SJSA1 (cell line): ENCODE measurements at places on chromosomes 5 and 9. TPM values are rescaled to one million over a fixed set of nuclear protein-coding genes. Genes with fewer than 3 reads are reported as not detected.

Gene UGT3A1
- total RNA-seq: 1.0 TPM in 1 of 2 replicates, not detected in the other

Gene CNTLN
- 3.7 and 6.9 TPM in 2 replicates for total RNA-seq

Gene NEUROG1
- not detected in 2 replicates for total RNA-seq

Gene SMIM33
- total RNA-seq: not detected in 2 replicates

Gene FBXW11
- 106 and 123 TPM in 2 replicates for total RNA-seq

Gene PRDM9
- total RNA-seq: not detected in 2 replicates

Gene FEM1C
- total RNA-seq: 16.0 and 20.5 TPM in 2 replicates

Gene SPINK6
- not detected in 2 replicates for total RNA-seq

Gene CCL21
- not detected in 2 replicates for total RNA-seq

Gene ZNF367
- total RNA-seq: 45.4 and 55.5 TPM in 2 replicates

Gene UBLCP1
- total RNA-seq: 87.0 and 93.9 TPM in 2 replicates

Gene IFNA2
- total RNA-seq: not detected in 2 replicates

GRCh38 chr5:79008362-79008761 is 23.3 kb upstream of the ARSB start:
- DNase-seq: no peak

DNA sequence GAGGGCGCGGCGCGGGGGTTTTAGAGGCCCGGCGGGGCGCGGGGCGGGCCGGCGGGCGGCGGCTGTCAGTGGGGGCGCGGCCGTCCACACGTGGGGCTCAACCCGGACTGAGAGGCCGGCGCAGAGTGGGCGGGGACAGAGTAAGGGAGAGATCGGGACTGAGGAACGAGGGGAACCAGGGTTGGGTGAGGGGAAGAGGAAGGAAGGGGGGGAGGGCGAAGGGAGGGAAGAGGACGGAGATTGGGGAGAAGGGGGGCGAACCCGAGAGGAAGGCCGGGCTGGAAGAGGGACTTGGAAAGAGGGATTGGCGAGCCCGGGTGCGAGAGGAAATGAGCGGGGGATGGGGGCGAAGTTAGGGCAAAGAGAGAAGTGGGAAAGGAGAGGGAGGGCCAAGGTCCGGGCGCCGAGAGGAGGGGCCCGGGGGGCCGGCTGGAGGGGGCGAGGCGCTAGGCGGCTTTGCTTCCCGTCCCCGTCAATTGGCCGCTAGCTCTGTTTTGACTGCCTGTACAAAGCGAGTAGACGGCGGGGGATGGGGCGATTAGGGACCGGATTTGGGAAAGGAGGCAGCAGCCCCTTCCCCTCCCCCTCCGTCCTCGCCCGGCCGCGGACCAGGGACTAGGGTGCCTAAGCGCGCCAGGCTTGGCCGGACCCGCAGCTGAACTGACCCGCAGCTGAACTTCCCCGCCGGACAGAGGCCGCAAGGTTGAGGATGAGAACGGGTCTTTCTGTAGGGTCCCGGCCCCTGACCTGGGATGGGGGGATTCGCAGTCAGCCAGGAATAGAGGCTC is 399 bp upstream of the FBN2 start:
- peak; percentile 83 for DNase-seq

DNA sequence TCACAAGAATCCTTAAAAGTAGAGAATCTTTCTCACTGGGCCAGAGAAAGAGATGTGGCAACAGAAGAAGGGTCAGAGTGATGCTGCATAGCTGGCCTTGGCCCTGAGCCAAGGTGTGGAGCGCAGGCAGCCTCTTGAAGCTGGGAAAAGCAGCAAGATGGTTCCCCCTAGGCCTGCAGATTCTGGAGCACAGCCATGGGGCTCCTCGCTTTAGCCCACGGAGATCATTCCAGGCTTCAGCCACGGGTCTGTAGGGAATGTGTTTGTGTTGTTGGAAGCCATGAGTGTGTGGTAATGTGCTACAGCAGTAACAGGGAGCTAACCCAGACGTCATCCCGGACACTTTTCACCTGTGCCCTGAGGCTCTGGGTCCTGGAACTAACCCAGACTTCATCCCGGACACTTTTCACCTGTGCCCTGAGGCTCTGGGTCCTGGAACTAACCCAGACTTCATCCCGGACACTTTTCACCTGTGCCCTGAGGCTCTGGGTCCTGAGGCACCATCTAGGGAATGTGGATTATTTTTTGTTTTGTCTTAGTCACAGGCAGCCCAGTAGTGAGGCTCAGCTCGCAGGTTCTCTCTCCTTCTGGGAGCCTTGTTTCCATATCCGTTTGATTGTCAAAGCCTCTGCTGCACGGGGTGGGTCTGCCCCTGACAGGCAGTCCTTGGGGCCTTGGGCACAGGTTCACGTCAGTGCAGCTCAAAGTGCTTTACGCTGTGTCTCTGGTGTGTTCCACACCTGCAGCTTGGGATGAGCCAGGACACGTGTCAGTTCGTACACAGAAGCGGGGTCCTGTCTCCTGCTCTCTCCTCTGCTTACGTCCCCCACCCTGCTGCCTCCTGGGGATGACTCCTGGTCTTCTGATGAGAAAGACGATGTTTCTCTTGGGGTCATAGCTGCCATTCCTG is 56.3 kb upstream of the EXOC3 start:
- DNase-seq: no peak

DNA sequence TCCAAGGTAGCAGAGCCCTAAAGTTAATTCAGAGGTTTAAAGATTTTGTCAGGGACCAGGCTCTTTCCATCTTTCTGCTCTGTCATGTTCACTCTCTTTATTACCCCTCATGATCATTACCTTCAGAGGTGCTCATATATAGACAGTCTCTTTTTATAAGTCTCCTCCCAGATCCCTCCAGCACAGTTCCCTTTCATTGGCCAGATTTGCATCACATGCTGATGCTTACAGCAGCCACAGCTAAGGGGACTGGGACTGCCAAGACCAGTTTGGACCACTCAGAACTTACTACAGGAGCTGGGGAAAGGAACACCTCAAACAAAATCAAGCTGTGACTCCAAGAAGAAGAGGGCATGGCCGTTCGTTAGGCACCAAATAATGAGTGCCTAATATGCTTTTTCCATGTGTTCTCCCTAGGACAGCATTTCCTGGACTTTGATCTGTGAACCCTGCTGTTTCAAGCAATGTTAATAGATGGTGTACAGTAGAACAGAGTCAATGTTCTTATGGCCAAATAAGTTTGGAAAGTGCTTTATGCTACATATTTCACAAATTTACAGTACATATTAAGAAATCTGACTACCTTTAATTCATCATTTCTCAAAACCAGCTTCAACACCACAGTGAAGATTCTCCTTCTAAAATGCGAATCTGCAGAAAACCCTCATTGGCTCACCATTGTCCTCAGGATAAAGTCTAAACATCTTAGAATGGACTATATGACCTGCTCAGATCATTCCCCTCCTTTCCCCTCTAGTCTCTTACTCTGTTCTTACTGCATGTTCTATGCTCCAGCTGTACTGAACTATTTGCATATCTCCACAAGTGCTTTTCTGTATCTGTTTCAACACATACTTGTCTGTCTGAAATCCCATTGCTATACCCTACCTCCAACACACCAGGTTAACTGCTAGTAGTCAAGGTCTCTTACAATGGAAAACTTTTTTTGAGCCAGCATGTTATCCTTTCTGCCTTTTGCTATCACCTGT is 3.4 kb downstream of the C5orf58 start:
- no peak for DNase-seq

- DNase-seq: no peak
Observed at GRCh38 chr5:151682751-151683331, 3.9 kb downstream of the SPARC start.

DNA sequence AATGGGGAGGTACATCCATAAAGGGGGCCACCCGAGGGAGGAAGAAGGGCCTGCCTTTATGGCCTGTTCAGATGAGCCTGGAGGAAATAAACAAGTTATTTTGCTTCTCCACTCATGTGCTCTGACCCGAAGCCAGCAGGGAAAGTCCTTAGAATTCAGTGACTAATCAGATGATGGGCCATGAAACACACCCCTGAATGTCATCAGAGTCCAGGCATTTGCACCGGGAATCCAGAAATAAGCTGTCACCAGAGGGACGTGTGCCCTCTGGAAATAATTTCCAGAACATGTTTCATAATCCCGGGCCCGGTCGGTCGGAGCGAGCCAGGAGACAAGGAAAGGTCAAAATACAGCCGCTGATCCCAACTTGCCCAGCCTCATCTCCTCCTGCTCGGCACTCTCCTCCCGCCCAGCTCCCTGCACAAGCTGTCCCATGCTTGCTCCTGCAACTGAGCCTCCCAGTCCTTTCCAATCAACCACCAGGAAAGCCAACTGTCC is 73.6 kb upstream of the ZNF622 start:
- peak; percentile 73 for DNase-seq

DNA sequence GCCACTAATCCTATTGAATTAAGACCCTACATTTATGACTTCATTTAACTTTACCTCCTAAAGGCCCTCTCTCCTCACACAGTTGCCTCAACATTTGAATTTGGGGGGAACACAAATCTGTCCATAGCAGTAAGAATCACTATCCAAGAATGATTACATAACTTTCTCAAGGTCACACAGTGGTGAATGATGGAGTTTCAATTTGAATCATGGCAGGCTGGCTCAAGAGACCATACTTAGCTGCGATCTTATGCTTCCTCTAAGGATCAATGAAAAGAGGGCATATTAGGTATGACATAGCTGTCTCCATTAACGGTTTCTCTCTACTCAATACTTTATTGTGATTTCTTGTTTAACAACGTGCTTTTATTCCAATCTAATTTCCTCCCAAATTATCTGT is 44.1 kb upstream of the PDE4D start:
- DNase-seq: no peak

- DNase-seq: no peak
Observed at GRCh38 chr5:9559965-9560364, 14.1 kb upstream of the SEMA5A start.

- DNase-seq: no peak
Observed at GRCh38 chr5:149762958-149763630, 33.0 kb downstream of the PPARGC1B start.

GRCh38 chr5:138354387-138354786 is 1.9 kb downstream of the KDM3B start:
- no peak for DNase-seq

DNA sequence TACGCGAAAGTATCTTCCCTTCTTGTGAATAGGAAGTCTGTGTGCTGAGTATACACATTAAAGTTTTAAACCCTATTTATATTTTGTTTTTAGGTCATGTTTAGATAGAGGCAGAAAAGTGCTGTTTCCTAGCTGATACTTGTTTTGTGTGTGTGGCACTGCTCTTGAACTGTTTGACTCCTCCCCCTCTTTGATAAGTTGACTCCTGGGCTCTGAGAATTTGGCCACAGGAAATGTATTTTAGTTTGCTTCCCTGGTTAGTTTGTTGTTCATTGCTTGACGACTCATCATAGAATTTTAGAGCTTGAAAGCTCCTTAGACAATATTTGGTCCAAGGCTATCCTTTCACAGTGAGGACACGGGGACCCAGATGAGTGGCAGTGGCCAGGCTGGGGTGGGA is 2.0 kb upstream of the CDC14B start:
- no peak for DNase-seq

DNA sequence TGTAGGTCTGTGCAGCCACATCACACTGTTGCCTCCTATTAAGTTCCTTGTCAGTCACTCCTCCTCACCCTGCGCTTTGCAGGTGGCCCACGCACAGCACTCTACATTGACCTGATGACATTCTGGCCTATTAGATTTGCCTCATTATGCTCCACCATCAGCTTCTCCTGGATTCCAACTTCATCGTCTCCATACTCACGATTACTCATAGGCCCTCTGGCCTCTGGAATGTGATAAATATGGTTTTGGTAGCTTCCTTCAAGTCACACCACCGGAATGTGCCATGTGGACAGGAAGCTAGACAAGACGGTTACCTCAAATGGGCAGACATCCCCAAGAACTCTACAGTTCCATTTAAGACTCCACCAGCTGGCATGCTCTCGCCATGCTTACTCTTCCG is 158.0 kb upstream of the LHFPL2 start:
- peak; percentile 75 for DNase-seq

GRCh38 chr5:53249529-53250200 is 140.1 kb upstream of the MOCS2 start:
- peak; percentile 77 for DNase-seq

DNA sequence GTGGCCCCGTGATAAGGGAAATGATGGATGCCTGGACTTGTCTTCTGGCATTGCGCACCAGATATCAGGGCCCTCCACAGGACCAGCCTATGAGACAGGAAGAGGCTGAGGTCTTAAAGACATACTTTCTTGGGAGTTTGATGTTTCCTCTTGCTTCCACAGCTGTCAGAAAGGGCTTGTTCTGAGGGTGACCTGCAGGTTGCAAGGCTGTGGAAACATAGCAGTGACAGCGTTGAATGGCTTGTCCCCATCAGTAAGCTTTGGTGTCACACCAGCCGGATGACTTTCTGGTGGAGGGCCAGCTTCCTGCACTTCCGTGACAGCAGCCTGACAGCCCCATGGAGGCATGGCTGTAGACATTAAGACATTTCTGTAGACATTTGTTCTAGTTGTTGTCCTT is 143.2 kb downstream of the C9orf152 start:
- no peak for DNase-seq

DNA sequence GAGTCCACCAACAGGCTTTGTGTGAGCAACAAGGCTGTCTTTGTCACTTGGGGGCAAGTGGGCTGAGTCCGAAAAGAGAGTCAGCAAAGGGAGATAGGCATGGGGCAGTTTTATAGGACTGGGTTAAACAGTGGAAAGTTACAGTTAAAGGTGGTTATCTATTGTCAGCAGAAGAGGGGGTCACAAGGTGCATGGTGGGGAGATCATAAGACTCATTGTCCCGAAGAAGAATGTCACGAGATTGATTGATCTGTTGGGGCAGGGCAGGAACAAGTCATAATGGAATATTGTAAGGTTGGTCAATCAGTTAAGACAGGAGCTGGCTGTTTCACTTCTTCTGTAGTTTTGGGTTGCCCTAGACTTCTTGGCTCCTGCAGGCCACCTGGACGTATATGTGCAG is 7.6 kb upstream of the HMGCS1 start:
- no peak for DNase-seq

- no peak for DNase-seq
Observed at GRCh38 chr5:116229131-116229689, 144.4 kb downstream of the COMMD10 start.

GRCh38 chr5:76990899-76991459 is 38.1 kb downstream of the CRHBP start:
- no peak for DNase-seq

GRCh38 chr9:33287087-33287490 is 3.2 kb upstream of the NFX1 start:
- peak; percentile 4 for DNase-seq

DNA sequence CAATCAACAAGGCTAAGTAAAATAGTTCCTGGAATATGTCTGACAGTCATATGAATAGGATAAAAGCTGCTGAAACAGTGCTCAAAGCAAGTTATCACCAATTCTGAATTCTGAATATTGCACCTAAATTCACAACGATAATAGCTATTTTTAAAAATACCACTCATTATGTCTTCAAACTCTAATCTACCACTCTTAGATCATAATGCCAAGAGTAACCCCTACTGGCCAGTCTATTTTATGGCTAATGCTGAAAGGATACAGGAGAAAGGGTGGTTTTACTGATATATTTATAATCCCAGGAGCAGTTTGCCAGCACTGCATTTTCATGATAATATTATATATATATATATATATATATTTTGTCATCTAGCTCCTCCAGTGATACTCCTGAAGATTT is 232.8 kb downstream of the PDE4D start:
- DNase-seq: no peak

DNA sequence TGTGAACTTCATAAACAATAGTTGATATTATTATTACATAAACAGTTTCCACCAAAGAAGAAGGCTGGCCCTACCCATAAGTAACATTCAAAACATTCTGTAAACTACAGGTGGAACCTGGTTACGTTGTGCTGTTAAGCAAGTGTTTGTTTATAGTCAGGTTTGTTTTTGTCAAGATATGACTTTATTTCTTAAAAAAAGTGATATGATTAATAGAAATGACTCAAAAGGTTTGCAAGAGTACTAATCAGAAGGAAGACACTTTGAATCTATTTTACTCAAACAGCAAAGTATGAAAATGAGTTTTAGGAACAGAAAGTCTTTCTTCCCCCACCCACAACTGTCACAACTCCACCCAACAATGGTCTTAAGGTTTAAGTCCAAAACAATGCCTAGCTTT is 220.8 kb downstream of the PLK2 start:
- DNase-seq: no peak
